ENCODE measurements at places on chromosomes 6 and 20.
A peak's percentile ranks its signal among the peaks of the same experiment; 100 is the strongest.

GRCh38 chr6:4324746-4325145 lies 189.4 kb upstream of the ECI2 start:
- DNase-seq: no peak

DNA sequence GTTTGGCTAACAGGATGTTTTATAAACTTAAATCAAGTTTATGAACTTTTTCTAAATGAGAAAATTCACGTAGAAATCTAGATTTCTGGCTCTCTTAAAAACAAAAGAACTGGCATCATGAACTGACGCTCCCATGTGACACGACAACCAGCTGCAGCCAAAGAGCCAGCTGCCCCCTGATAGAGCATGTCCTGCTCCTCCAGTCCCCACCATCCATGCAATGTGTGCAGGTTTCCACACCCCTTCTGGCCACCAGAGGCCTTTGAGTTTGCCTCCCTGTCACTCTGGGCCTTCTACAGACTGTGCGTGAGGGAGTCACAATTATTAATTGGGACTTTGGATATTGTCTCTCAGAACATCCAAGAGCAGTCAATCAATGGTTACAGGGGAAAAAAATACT lies 1.6 kb upstream of the GPLD1 start:
- no peak for DNase-seq

- no peak for DNase-seq
Measured at GRCh38 chr20:43739148-43739749, 12.4 kb upstream of the GTSF1L start.

- DNase-seq: no peak
Measured at GRCh38 chr6:29948277-29948676, 5.9 kb downstream of the HLA-A start.

DNA sequence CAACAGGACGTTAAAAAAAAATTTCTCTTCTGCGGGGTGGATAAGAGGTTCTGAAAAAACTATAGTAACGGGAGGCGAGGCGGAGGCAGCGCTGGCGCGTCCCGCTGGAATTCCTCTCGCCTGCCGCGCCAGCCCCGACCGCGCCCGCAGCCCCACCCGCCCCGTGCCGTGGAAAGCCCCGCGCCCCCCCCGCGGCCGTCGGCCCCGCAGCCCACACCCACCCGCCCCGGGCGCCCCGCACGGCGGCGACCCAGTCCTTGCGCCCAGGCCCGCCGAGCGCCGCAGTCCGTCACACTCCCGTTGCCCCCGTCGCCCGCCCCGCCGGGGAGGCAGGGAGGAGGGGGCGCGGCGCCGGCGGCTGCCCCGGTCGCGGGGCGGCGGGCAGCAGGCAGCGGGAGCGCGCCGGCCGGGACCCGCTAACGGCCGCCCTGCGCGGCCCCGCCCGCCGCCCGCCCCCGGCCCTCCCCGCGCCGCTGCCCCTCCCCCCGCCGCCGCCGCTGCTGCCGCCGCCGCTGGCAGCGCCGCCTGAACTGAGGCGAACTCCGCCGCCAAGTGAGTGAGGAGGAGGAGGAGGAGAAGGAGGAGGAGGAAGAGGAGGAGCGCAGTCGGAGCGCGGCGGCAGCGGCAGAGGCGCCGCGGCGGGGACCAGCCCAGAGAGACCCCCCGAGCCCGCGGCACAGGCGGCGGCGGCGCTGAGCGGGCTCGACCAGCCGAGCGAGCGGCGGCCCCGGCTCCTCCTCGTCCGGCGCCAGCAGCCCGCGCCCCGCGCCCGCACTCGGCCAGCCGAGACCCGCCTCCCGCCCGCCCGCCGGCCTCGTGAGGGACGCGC lies at the start of gene QKI:
Gene QKI, plus strand, starts transcription at position 602 of the 829 bp plus-strand sequence. CDS start 476 bp downstream, outside the sequence.
- peak; percentile 88 for DNase-seq
